ENCODE measurements at places on chromosomes 16 and 17.

GRCh38 chr17:42362245-42362961, 25.8 kb downstream of the STAT3 start:
- no peak for DNase-seq

- no peak for DNase-seq
Observed at GRCh38 chr16:17470182-17470907, 415 bp downstream of the XYLT1 start.

GRCh38 chr16:73544826-73545225, 496.9 kb upstream of the ZFHX3 start:
- DNase-seq, result no peak

DNA sequence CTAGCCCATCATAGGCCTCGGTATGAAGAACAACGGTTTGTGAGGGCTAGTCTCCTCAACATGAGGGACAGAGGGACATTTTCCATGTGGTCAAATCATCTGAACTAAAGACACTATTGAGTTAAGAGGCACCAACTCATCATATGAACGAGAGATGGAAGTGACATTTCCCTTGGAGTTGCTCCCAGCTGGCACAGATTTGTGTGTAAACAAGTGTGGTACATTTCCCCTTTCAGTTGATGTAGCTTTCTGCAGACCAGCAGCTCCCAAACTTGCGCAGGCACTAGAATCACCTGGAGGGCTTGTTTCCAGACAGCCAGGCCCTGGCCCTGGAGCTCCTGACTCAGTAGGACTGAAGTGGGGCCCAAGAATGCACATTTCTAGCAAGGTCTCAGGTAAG, 205.5 kb downstream of the PARN start:
- DNase-seq, result no peak

GRCh38 chr16:85391769-85392583, 221.1 kb upstream of the GSE1 start:
- DNase-seq, result no peak

DNA sequence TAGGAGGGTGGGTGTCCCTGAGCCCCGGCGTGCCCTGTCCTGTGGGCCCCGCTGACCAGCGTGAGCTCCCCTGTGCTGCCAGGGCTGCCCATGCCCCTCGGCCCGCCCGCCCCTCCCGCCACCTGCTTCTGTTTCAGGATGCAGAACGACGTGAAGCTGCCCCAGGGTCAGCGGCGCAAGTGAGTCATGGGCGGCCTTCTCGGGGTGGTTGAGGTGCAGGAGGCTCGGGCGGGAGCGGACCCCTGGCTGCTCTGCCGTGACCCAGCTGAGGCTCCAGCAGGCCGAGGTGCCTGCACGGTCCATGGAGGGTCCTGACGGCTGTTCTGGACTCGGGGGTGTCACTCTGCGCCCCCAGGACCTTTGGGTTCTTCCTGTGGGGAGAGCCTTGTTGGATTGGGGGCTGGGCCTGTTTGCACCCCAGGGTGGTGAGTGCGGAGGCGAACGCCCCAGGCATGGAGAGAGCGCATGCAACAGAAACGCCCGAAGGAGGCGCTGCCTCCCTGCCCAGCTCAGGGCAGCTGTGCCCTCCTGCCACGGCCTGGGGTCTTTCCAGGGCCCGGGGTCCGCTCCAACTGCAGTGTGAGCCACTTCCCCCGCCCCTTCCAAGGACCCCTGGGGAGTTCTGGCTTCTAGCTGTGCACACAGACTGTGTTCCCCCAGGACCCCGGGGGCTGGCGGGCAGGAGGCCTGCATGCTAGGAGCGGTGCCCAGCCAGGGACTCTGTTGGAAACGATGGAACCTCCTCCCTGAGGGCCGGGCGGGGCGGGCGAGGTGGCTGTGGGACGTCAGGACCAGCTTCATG, 4.0 kb downstream of the SLC25A10 start:
- DNase-seq, result no peak

DNA sequence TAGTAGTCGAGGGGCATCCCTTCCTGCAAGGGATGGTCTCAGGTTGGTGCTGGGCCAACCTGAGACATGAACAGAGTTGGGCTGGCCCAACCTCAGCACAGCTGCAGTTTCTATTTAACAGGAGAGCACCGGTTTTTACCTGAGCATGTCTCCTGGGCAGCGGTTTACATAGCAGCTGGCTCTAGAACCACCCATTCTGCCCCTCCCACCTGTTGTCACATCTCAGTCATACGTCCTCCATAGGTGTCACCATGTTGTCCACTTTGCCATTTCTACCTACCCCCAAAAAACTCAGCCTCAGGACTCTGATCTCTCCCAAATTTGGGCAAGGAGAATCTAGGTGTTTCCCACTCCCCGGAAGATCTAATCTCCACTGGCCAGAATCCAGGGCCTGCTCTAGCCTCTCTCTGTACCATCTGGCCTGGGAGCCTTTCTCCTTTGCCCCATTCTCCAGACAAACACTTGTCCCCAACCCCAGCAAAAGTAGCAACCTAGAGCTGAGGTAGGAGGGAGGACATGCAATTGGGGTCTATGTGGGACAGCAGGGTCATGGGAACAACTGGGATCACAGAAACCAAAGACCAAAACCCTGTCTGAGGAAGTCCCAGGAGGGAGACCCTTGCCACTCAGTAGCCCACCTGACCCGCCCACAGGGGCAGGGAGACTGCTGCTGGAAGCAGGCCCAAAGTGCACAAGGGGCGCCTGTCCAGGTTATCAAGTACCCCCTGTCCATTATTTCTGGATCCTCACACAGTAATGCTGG, 19.1 kb downstream of the ETV4 start:
- DNase-seq, result no peak
